ENCODE measurements at places on chromosomes 7 and 10. TPM values are rescaled to one million over a fixed set of nuclear protein-coding genes. Genes with fewer than 3 reads are reported as not detected.

SFXN2 gene
- 3.3 TPM for total RNA-seq

TMEM184A gene
- 6.7 TPM for total RNA-seq

INSYN2A gene
- total RNA-seq: 2.3 TPM

PPP1R17 gene
- total RNA-seq: not detected

ACTL6B gene
- total RNA-seq: not detected

STAM gene
- 27.0 TPM for total RNA-seq

TMEM229A gene
- total RNA-seq: not detected

ITPRID1 gene
- total RNA-seq: not detected

TEX36 gene
- not detected for total RNA-seq

GPR158 gene
- 0.07 TPM for total RNA-seq

FAM180A gene
- not detected for total RNA-seq

PNLIPRP2 gene
- total RNA-seq: not detected

ZNF503 gene
- 11.0 TPM for total RNA-seq

LIPM gene
- total RNA-seq: not detected

FAM25C gene
- not detected for total RNA-seq

TSPAN12 gene
- 0.61 TPM for total RNA-seq

TNPO3 gene
- 38.8 TPM for total RNA-seq

NEUROD6 gene
- total RNA-seq: not detected

CLEC5A gene
- not detected for total RNA-seq

CLRN3 gene
- not detected for total RNA-seq

TAX1BP1 gene
- total RNA-seq: 95.3 TPM

PIK3CG gene
- not detected for total RNA-seq

FAM25G gene
- not detected for total RNA-seq

NRAP gene
- total RNA-seq: not detected

R3HCC1L gene
- total RNA-seq: 13.9 TPM

DMBT1 gene
- 0.22 TPM for total RNA-seq

ACADSB gene
- total RNA-seq: 6.9 TPM

LBX1 gene
- total RNA-seq: not detected

SPDYE6 gene
- not detected for total RNA-seq

NRCAM gene
- total RNA-seq: 105 TPM

PLCE1 gene
- total RNA-seq: 6.6 TPM

CRCP gene
- total RNA-seq: 26.7 TPM

Measured in A549 treated with GW870086 at 1 μM for 4 hours (cell line).